ENCODE measurements at places on chromosomes 6 and 20. TPM values are rescaled to one million over a fixed set of nuclear protein-coding genes. Genes with fewer than 3 reads are reported as not detected.
A peak's percentile ranks its signal among the peaks of the same experiment; 100 is the strongest.

TGM3 gene
- polyA plus RNA-seq: not detected

IRF4 gene
- polyA plus RNA-seq: 35.6 TPM

KHDC1L gene
- not detected for polyA plus RNA-seq

BMP2 gene
- polyA plus RNA-seq: not detected

HDGFL1 gene
- polyA plus RNA-seq: not detected

RAD21L1 gene
- polyA plus RNA-seq: not detected

ASIP gene
- polyA plus RNA-seq: 0.82 TPM

SDHAF4 gene
- polyA plus RNA-seq: 8.6 TPM

DNA sequence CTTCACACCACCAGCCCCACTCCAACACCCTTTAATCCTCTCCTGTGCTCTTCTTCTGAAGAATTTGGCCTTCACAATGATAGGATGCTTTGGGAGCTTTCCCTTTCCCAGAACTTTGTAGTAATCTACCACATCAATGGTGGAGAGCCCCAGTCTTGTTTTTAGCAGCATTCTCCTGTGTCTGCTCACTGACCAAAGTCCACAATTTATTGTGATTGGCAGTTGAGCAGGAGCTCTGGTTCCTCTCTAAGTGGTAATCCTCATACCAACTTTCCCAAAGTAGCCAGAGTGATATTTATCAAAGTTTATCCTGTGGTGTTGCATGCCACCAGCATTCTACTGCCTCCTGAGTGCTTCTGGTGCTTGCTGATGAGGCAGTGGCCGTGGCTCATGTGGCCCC, 29.0 kb upstream of the OPN5 start:
- H3K4me3 ChIP-seq: no peak overlapping the region
- no peaks in the 10 kb centered on the region for H3K4me1 ChIP-seq
- no peak overlapping the region for H3K27ac ChIP-seq
- no peaks in the 10 kb centered on the region for H3K36me3 ChIP-seq
- peaks cover 27% of the 10 kb centered on the region for H3K27me3 ChIP-seq

- peaks cover 5% of the 10 kb centered on the region for H3K27me3 ChIP-seq
- DNase-seq: no peak
- H3K27ac ChIP-seq: no peak overlapping the region
- no peaks in the 10 kb centered on the region for H3K4me1 ChIP-seq
Measured at GRCh38 chr6:7637533-7637932, 47.5 kb downstream of the SNRNP48 start.

DNA sequence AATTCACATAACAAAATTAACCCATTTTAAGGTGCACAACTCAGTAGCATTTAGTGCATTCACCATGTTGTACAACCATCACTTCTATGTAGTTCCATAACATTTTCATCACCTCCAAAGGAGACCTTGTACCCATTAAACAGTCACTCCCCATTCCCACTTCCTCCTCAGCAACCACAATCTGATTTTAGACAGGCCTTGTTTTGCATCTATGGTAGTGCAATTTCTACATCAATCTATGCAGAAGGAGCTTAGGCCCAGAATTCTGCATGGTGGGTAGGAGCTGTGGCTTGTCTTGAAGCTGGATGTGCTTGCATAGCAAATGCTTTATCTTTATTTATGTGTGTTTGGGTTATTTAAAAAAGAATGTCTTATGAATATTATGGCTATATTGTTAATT, 13.5 kb upstream of the HLA-DQA1 start:
- H3K36me3 ChIP-seq: peaks cover 2% of the 10 kb centered on the region
- H3K4me3 ChIP-seq: peak overlapping the region; percentile 30
- peak overlapping the region; percentile 100 for H3K27ac ChIP-seq
- no peaks in the 10 kb centered on the region for H3K27me3 ChIP-seq
- DNase-seq: no peak

- H3K4me3 ChIP-seq: no peak overlapping the region
- no peak for DNase-seq
Measured at GRCh38 chr6:168050225-168050880, 28.7 kb downstream of the FRMD1 start.

- H3K36me3 ChIP-seq: no peaks in the 10 kb centered on the region
- peaks cover 9% of the 10 kb centered on the region for H3K27me3 ChIP-seq
- H3K27ac ChIP-seq: no peak overlapping the region
- peaks cover 10% of the 10 kb centered on the region for H3K4me1 ChIP-seq
- DNase-seq: no peak
Measured at GRCh38 chr20:49987868-49988690, 5.3 kb downstream of the SNAI1 start.

- H3K4me3 ChIP-seq: peak overlapping the region; percentile 96
- peaks cover 7% of the 10 kb centered on the region for H3K27me3 ChIP-seq
- peak overlapping the region; percentile 68 for H3K27ac ChIP-seq
- H3K36me3 ChIP-seq: no peaks in the 10 kb centered on the region
Measured at GRCh38 chr20:32762754-32763201, 593 bp downstream of the DNMT3B start.

GRCh38 chr20:48639899-48640298, 187.9 kb downstream of the PREX1 start:
- H3K4me3 ChIP-seq: no peak overlapping the region
- H3K4me1 ChIP-seq: peaks cover 9% of the 10 kb centered on the region
- peaks cover 11% of the 10 kb centered on the region for H3K36me3 ChIP-seq
- peak overlapping the region; percentile 48 for H3K27ac ChIP-seq
- no peaks in the 10 kb centered on the region for H3K27me3 ChIP-seq

DNA sequence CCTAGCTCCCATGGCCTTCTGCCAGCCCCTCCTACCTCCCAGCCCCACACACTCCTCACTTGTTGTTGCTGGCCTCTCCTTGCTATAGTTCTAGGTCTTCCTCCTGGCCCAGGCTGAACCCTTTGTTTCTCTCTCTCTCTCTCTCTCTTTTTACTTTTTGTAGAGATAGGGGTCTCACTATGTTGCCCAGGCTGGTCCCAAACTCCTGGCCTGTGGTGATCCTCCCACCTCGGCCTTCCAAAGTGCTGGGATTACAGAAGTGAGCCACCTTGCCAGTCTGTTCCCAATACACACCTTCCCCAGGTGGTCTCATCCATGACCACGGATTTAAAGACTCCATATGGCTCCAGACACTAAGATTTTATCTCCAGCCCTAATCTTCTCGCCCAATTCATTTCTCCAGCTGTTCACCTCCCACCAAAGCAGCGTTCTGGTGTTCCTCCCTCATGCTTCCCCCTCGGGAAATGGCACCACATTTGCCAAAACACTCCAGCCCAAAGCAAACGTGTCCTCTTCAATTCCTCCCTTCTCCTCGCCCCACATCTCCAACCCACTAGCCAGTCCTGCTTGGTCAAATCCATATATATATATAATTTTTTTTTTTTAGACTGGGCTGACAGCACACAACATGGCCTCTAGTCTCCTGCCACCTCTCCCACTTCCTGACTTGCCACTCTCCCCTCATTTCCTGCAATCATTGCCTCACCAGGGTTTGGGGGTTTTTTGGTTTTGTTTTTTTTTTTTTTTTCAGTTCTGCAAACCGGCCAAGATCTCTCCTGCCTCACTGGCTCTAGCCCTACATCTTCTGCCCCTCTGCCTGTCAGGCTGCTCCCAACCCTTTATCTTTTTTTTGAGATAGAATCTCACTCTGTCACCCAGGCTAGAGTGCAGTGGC, 104.4 kb downstream of the NCR2 start:
- no peaks in the 10 kb centered on the region for H3K36me3 ChIP-seq
- H3K27me3 ChIP-seq: peaks cover 32% of the 10 kb centered on the region
- H3K4me1 ChIP-seq: peaks cover 35% of the 10 kb centered on the region
- H3K4me3 ChIP-seq: peak overlapping the region; percentile 57
- peak overlapping the region; percentile 86 for H3K27ac ChIP-seq
- peak; percentile 58 for DNase-seq

GRCh38 chr20:56676679-56677078, 47.6 kb downstream of the TFAP2C start:
- no peak overlapping the region for H3K4me3 ChIP-seq
- H3K27me3 ChIP-seq: peaks cover 10% of the 10 kb centered on the region
- DNase-seq: no peak

GRCh38 chr6:32622545-32623401, 14.4 kb upstream of the HLA-DQA1 start:
- peak overlapping the region; percentile 71 for H3K4me3 ChIP-seq
- H3K27ac ChIP-seq: peak overlapping the region; percentile 100
- H3K36me3 ChIP-seq: peaks cover 10% of the 10 kb centered on the region

GRCh38 chr20:4136967-4137334, 121.6 kb upstream of the RNF24 start:
- no peak for DNase-seq
- no peaks in the 10 kb centered on the region for H3K4me1 ChIP-seq
- peaks cover 26% of the 10 kb centered on the region for H3K27me3 ChIP-seq

DNA sequence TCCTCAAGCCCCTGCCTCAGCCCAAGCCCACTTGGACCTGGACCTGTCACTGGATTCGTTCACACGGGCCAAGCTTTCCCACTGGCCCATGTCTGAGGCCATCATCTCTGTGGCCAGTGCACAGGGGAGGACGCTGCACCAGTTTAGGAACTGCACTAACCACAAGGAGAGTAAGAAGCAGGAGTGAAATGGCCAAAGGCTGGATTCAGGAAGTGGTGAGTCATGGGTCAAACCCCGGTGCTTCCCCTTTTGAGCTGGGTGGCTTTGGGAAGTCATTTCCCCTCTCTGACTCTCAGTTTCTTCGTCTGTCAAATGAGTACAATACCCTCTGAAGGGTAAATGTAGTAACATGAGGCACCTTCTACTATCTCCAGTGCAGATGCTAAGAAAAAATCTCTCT, 87.9 kb downstream of the CD40 start:
- H3K36me3 ChIP-seq: no peaks in the 10 kb centered on the region
- no peak for DNase-seq
- H3K4me3 ChIP-seq: no peak overlapping the region
- peaks cover 3% of the 10 kb centered on the region for H3K4me1 ChIP-seq
- no peak overlapping the region for H3K27ac ChIP-seq

DNA sequence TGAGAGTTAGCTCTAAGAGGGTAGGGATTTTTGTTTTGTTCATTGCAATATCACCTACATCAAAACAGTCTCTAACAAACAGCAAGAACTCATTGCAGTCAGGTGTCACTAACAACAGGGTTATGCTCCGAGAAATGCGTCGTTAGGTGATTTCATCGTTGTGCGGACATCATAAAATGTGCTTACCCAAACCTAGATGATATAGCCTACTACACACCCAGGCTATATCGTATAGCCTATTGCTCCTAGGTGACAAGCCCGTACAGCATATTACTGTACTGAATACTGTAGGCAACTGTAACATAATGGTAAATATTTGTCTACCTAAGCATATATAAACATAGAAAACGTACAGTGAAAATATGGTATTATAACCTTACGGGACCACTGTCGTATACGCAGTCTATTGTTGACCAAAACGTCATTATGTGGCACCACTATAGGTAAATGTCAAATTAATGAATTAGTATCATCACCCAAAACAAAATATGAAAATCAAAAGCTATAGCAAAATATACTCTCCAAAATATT, 49.9 kb upstream of the TAB2 start:
- peak overlapping the region; percentile 91 for H3K27ac ChIP-seq
- H3K27me3 ChIP-seq: no peaks in the 10 kb centered on the region
- no peak overlapping the region for H3K4me3 ChIP-seq
- no peak for DNase-seq
- H3K36me3 ChIP-seq: no peaks in the 10 kb centered on the region

- H3K27ac ChIP-seq: no peak overlapping the region
- no peaks in the 10 kb centered on the region for H3K4me1 ChIP-seq
- no peak for DNase-seq
- no peak overlapping the region for H3K4me3 ChIP-seq
- no peaks in the 10 kb centered on the region for H3K36me3 ChIP-seq
Measured at GRCh38 chr6:112806163-112806865, 459.2 kb downstream of the RFPL4B start.

DNA sequence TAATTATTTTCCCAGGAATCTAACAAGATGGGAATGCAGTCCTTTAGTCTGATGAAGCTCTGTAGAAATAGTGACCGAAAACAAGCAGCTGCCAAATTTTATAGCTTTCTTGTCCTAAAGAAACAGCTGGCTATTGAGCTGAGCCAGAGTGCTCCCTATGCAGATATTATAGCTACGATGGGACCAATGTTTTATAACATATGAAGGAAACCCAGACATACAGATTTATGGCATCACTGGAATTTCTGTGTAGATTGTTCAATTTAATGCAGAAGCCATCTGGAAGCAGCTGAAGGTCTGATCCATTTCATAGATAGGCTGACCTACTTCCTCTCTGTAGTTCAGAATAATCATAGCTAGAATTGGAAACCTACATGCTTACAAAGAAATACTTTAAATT, 11.8 kb upstream of the SNPH start:
- no peaks in the 10 kb centered on the region for H3K36me3 ChIP-seq
- H3K27me3 ChIP-seq: peaks cover 32% of the 10 kb centered on the region
- H3K4me3 ChIP-seq: no peak overlapping the region
- DNase-seq: no peak
- H3K27ac ChIP-seq: no peak overlapping the region
- no peaks in the 10 kb centered on the region for H3K4me1 ChIP-seq

GRCh38 chr20:32549842-32550241, 35.3 kb downstream of the NOL4L start:
- no peaks in the 10 kb centered on the region for H3K4me1 ChIP-seq
- DNase-seq: no peak
- H3K27ac ChIP-seq: no peak overlapping the region
- H3K4me3 ChIP-seq: no peak overlapping the region

GRCh38 chr20:39468703-39469102, 506.6 kb downstream of the DHX35 start:
- no peaks in the 10 kb centered on the region for H3K36me3 ChIP-seq
- H3K4me1 ChIP-seq: no peaks in the 10 kb centered on the region
- no peak overlapping the region for H3K4me3 ChIP-seq
- H3K27ac ChIP-seq: no peak overlapping the region
- DNase-seq: no peak

GRCh38 chr6:14889611-14890593, 356.0 kb upstream of the JARID2 start:
- no peaks in the 10 kb centered on the region for H3K27me3 ChIP-seq
- DNase-seq: no peak
- peaks cover 13% of the 10 kb centered on the region for H3K36me3 ChIP-seq
- no peak overlapping the region for H3K4me3 ChIP-seq
- peaks cover 9% of the 10 kb centered on the region for H3K4me1 ChIP-seq
- H3K27ac ChIP-seq: no peak overlapping the region

DNA sequence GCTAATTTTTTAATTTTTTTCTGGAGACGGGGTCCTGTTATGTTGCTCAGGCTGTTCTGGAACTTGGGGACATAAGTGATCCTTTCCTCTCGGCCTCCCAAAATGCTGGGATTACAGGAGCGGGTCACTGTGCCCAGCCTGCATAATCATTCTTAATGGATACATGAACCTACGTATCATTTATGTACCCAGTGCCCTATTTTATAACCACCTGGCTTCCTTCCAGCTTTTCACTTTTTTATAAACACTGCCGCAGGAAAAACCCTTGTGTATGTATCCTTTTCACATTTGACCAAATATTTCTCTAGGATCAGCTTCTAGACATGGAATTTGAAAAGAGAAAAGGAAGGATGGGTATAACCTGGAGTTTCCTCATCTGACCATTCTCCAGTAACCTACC, 85.6 kb upstream of the RIN2 start:
- no peak overlapping the region for H3K4me3 ChIP-seq
- no peak overlapping the region for H3K27ac ChIP-seq
- no peaks in the 10 kb centered on the region for H3K36me3 ChIP-seq
- peaks cover 19% of the 10 kb centered on the region for H3K4me1 ChIP-seq

DNA sequence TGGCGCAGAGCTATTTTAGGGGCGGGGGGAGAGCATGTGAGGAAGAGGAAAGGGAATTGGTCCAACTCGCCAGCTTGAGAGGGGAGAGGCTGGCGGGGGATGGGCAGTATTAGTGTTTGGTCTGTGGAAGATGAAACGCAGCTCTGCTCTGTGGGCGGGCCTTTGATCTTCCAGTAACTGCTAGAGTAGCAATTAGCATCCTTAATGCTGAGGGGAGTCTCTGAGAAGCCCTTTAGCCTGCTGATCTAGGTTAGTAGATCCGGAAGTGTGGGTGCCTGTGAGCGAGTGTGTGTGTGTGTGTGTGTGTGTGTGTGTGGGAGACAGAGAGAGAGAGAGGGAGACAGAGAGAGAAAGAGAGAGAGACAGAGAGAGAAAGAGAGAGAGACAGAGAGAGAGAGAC, 117.2 kb upstream of the BACH2 start:
- H3K36me3 ChIP-seq: peaks cover 3% of the 10 kb centered on the region
- no peaks in the 10 kb centered on the region for H3K27me3 ChIP-seq
- peak overlapping the region; percentile 49 for H3K4me3 ChIP-seq
- peak; percentile 70 for DNase-seq
- peaks cover 29% of the 10 kb centered on the region for H3K4me1 ChIP-seq
